ENCODE measurements at places on chromosomes 16 and 17.

DNA sequence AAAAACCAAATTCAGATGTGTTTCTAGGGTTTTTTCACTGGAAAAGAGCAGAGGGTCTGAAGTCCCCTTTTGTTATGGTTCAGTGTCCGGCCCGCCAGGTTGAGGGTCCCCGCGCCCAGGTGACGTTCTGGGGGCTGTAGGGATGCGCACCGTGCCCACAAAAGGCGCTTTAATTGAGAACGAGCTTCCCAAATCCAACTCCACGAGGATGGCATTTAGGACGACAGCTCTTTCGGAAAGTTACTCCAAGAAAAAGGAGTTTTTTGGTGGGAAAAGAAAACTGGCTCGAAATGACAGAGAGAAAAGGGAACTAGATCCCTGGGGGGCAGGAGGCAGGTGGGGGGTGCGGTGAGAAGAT lies 15.9 kb upstream of the ZFHX3 start:
- no peak for DNase-seq

DNA sequence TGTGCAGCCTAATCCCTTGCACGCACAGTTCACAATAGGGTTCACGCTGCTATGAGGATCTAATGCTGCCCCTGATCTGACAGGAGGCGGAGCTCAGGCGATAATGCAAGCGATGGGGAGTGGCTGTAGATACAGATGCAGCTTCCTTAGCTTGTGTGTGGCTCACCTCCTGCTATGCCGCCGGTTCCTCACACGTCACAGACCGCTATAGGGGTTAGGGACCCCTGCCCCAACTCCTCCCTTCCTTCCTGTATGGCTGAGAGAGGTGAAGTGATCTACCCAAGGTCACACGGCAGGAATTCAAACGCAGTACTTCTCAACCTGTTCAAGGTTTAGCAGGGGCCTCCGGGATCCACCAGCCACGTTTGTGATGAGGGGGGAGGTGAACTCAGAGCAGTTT lies 13.4 kb upstream of the PLLP start:
- DNase-seq: no peak

DNA sequence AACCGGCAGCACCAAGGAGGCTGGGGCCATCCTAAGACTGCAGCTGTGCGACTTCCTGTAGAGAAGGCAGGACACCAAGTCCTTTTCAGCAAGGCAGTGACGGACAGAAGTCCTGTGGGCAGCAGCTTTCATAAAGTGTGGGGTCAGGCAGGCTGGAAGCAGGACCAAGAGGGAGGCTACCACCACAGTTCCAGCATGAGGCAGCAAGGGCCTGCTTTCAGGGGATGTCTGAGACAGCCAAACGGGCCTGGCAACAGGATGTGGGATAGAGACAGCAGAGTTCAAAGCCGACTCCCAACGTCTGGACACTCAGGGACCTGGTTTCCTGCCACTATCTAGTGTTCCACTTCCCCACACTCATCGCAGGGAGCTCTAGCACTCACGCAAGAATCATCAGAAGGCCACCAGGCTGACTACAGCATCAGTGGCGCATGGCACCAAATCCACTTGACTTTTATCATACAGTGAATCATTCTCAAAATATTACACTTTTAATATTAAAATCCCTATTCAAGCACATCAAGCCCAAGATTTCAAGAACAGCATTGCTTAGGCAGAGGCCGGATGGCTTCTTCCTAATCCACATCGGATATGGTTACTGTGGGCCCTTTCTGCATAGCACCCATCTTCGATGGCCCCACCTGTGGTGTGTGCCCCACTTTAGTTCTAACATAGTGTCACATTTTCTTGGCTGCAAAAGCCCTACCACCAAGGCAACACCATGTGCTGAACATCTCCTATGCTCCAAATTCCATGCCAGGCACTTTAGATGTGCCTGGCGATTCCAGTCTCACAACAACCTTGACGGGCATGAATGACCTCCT lies 5.2 kb downstream of the USP7 start:
- no peak for DNase-seq

- DNase-seq: no peak
Measured at GRCh38 chr16:27326251-27326650, 12.5 kb downstream of the IL4R start.

DNA sequence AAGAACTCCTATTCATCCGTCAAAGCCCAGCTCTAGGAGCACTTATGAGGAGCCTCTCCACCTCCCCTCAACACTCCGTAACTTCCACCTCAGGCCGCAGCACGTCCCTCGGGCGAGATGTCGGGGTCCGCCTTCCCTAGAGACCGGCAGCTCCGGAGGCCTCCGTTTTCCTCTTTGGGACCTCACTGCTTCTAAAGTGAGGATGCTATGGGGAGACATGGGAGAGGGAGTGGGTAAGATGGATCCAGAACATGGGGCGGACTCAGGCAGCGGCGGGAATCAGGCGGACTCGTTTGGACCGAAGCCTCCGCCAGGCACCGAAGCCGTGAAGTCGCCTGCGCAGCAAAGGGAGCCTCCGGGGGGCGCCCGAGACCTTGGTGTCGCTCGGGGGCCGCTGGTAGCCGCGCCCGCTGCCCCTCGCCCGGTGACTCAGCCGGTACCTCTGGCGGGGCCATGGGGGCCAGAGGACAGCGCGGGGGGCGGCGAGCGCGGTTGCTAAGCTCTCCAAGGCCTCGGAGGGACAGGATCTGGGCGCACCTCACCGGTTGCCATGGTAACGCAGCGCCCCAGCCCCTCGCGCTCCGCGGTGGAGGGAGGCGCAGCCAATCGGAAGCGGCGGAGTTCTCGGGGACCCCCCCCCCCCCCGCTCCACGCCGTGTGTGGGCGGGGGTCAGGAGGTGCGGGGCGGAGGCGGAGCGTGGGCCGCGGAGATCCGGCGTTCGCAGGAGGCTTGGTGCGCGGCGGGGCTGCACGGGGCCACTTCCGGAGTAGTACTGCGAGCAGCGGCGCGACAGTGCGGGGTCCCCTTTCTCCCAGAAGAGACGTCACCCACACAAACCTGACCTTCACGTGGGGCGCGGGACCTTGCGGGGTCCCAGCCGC lies 1.3 kb upstream of the HIC1 start:
- peak; percentile 43 for DNase-seq

GRCh38 chr16:2846511-2847310 lies 11.3 kb downstream of the PRSS22 start:
- DNase-seq: no peak

GRCh38 chr17:82444941-82445521 lies 5.5 kb downstream of the CYBC1 start:
- no peak for DNase-seq

GRCh38 chr17:48215583-48216139 lies 108.1 kb downstream of the SNX11 start:
- peak; percentile 5 for DNase-seq

GRCh38 chr16:66522816-66523590 lies 26.9 kb downstream of the TK2 start:
- no peak for DNase-seq

- DNase-seq: no peak
Measured at GRCh38 chr16:2032285-2033056, 5.8 kb downstream of the NHERF2 start.

- DNase-seq: no peak
Measured at GRCh38 chr16:55351936-55352335, 27.9 kb downstream of the IRX6 start.

DNA sequence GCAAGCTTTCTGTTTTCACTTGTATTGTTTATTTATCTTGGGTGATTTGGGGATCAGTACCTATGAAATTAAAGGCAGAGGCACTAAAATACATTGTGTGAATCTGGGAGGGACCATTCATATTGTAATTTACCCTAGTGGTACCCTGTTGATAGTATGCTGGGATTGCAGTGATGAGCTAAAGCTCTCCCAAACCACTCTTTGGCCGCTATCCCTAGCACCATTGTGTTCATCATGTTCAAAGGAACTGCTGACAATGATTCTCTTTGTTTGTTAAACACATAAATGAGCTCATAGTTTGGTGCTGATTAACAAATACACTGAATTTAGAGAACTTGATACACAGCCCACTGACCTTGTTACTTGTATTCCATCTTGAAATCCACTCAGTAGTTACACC lies 1469.8 kb downstream of the CDH11 start:
- DNase-seq: no peak

GRCh38 chr16:48919791-48920190 lies 309.8 kb upstream of the N4BP1 start:
- no peak for DNase-seq

DNA sequence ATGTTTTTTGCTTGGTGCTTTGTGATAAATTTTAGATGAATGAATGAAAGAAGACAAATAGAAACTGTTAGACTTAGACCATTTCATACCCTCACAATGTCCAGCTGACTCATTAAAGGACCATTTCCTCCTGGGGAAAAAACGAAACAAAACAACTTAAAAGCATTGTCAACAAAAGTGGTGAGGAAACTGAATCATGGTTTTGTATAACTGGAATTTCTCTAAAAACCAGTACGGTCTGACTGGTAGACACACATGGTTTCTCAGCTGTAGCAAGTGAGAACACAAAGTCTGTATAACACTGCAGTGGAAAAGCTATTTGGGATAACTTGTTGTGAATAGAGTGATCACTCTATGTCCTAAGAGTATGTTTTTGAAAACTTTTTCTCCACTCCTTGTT lies 5.3 kb upstream of the DDX52 start:
- no peak for DNase-seq

GRCh38 chr17:69732272-69732918 lies 317.9 kb downstream of the MAP2K6 start:
- DNase-seq: no peak

GRCh38 chr16:25699069-25699468 lies 7.3 kb downstream of the HS3ST4 start:
- no peak for DNase-seq

- DNase-seq: no peak
Measured at GRCh38 chr16:50575743-50576142, 27.5 kb downstream of the NKD1 start.

DNA sequence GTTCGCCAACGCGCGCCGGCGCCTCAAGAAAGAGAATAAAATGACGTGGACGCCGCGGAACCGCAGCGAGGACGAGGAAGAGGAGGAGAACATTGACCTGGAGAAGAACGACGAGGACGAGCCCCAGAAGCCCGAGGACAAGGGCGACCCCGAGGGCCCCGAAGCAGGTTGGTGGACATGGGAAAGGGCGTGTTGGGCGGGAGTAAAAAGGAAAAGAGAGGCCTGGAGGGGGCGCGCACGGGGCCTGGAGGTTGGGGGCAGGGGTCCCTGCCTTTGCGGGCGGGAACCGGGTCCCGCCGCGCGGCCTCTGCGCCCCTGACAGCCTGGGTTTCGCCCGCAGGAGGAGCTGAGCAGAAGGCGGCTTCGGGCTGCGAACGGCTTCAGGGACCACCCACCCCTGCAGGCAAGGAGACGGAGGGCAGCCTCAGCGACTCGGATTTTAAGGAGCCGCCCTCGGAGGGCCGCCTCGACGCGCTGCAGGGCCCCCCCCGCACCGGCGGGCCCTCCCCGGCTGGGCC lies 2.1 kb downstream of the IRX5 start:
- no peak for DNase-seq

- no peak for DNase-seq
Measured at GRCh38 chr16:84785843-84786581, 33.8 kb upstream of the CRISPLD2 start.

DNA sequence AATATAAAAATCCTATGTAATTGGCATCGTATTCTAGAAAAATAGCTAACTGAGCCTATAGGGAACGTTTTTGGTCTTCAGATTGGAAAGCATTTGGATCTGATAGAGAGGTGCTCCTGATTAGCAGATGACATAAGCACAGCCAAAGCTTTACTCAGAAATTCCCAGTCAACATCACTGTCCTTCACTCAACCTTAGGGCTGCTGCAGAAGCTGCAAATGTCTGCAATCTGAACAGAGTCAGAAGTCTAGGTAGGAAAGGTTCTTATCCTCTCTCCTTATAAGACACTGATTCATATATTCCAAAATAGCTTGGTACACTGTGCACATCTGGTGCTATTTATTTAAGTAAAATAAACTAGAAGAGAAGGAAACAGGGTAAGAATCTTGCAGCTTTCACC lies 19.2 kb downstream of the STRADA start:
- DNase-seq: no peak

GRCh38 chr16:11418506-11418905 lies 73.2 kb downstream of the RMI2 start:
- DNase-seq: no peak

DNA sequence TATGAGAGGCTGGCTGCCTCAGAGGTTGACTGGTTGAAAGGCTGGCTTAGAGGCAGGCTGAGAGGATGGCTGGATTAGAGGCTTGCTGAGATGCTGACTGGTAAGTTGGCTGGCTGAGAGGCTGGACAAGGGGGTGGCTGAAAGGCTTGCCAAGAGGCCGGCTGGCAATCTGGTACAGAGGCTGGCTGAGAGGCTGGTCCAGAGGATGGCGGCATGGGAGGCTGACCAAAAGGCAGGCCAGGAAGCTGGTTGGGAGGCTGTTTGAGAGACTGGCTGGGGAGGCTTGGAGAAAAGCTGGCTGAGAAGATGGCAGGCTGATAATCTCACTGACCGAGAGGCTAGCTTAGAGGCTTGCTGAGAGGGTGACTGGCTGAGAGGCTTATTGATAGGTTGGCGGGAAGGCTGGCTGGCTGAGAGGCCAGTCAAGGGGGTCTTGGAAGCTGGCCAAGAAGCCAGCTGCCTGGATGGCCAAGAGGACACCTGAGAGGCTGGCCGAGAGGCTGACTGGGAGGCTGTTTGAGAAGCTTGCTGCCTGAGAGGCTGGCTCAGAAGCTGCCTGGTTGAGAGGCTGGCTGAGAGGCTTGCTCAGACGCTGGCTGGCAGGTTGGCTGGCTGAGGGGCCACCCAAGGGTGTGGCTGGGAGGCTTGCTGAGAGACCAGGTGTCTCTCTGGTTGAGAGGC lies 34.2 kb upstream of the ACSM2B start:
- DNase-seq: no peak

DNA sequence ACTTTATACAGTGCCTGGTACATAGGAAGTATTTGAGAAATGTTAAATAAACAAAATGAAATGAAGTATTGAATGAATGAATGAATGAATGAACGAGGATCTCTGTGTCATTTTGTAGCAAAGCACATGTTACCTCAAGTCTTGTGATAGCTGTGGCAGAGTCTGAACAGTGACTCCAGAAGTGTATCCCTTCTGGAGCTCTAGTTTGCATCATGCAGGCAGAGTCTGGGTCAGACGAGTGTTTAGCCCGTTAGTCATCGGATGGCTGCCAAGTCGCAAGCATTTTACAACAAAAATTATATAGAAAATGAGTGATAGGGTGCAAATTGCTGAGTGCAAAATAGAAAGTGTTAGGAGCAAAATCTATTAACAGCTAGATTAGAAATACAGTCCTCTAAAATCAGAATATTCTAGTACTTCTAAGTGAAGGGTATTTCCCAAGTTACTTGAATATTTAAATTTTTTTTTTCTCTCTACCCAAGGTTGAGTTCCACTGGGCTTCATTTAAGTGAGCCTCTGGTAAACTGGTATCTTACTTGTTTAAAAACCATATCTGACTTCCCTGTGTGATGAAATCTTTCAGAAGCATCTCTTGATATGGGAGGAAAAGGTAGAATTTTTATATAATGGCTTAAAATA lies 113.3 kb downstream of the FTO start:
- DNase-seq: no peak

GRCh38 chr16:54511222-54511731 lies 224.7 kb upstream of the IRX3 start:
- DNase-seq: no peak

GRCh38 chr16:81618187-81618586 lies 160.9 kb upstream of the PLCG2 start:
- no peak for DNase-seq

- no peak for DNase-seq
Measured at GRCh38 chr16:83118365-83118764, 491.6 kb downstream of the CDH13 start.
